ENCODE measurements at places on chromosomes 3 and 15.

DNA sequence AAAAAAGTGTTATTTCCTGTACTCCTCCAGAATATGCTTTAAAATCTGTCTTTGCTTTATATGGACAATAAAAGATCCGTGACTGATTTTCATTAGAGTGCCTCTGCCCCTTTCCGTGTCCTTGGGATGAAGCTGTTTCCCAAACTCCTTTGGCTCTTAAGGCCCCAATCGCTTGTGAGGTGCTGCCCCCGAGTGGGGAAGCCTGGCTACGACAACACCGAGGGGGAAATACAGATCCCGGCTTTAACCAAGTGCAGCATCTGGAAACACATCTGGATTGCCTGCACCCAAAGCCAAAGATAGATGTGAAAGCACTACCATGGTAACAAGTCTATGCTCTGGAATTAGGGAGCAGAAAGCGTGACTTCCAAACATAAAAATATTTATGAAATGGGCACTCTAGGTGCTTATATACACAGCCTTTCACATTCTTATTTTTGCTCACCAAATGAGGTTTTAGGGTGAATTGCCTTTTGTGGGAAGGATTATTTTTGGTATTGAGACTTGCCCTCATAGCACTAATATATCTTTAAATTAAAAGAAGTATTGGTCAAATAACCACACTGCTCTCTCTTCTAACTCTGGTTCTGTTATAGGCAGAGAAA lies 40.6 kb upstream of the ADCY5 start:
- peak; percentile 38 for DNase-seq

- DNase-seq, result no peak
These were observed 28.8 kb downstream of the CTDSPL start for GRCh38 chr3:37890522-37890921.

DNA sequence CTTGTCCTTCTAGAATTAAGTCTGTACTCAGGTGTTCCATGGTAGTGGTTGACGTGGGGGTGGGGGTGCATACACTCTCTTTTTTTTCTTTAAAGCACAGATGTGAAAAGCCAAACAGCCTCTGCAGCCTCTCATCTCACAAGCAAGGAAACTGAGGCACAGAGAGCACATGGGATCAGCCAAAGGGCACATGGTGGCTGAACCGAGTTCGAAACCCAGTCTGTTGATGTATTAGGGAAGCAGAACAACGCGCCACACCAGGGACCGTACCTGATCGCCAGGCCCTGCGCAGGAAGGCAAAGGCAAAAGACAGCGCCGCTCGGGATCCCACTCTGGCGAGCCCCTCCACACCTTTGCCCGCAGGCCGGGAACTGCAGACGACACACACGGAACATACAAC lies 47.3 kb downstream of the HERC2 start:
- DNase-seq, result no peak

DNA sequence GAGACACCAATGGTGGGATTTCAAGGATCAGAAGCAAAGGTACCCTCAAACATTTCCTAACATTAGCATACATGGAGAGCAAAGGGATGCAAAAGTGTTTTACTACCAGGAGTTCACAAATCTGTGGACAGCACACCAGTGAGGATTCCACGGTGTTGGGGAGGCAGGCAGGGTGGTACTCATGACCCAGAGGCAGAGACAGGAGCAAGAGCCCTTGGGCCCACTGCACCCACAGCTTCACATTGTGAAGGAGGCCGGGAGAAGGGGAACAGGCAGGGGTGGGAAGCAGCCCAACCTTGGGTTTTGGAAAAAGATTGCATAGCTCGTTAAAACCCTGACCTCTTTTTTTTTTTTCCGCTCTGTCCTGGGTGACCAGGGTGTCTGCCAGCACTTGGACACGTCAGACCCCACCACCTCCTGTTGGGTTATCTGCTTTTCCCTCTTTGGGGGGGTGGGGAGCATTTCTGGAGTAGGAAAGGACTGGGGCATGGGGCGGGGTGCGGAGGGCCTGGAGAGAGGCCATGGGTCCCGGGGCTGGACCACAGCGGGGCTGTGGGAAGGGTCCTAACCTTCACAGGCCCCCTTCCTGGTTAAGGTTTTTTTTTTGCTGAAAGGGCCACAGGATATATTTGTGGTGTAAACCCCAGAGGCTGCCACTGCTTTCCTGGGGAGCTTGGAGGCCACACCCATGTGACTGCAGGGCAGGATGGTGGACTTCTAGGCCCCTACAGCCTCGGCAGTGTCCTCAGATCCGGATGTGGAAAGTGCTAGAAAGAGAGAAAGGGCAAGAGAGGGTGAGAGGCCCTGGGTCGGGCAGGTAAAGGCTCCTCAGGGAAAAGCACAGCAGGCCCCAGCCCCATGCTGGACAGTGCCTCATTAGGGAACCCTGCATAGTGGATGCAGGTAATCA lies 12.5 kb downstream of the SH2D7 start:
- no peak for DNase-seq

GRCh38 chr15:94324835-94325767 lies 93.7 kb downstream of the MCTP2 start:
- DNase-seq, result no peak

DNA sequence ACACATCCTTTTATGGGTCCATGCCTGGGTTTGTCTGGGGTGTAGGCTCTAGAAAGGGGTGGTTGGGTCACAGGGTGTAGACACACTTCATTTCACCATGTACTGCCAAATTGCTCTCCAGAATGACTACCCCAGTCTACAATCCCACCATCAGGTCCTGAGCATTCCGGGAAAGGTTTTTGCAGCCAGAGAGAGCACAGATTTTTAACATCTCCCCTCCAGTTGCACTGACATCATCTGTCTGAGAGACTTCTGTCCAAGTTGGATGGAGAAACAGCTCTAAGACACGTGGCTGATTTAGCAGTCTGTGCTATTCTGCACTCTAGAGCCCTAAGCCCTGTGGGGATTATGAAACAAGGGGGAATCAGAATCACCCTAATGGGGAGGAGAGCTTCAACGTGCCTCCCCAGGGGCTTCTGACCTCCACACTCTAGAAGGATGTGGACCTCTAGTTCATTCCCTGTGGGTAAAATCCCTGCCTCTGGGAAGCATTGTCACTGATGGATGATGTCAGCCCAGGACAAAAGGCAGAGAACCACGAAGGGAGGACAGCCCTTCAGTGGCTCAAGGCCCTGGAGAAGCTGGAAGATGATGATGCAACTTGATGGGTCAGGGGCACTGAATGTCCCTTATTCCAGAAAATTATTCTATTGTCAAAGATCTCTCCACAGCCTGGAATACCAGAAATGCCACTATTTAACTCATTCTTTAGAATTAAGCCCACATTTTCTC lies 71.5 kb downstream of the CD200R1L start:
- no peak for DNase-seq

DNA sequence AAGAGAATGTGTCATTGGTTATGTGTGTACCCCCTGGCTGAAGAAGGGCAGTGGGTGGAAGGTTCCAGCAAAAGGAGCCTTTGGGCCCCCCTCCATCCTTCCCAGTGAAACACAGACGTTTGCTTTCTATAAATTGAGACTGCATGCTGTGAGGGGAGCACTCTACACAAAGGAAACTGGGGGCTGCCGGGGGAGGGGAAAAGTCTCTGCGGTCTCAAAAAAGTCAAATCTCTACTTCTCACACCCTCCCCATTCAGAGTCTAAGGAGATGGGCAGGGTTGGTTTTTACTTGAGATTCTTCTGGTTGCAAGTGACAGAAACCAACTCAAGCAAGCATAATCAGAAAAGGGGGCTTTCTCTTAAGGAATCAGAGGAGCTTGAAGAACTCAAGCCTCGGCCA lies 50.1 kb upstream of the TLE3 start:
- DNase-seq, result no peak

DNA sequence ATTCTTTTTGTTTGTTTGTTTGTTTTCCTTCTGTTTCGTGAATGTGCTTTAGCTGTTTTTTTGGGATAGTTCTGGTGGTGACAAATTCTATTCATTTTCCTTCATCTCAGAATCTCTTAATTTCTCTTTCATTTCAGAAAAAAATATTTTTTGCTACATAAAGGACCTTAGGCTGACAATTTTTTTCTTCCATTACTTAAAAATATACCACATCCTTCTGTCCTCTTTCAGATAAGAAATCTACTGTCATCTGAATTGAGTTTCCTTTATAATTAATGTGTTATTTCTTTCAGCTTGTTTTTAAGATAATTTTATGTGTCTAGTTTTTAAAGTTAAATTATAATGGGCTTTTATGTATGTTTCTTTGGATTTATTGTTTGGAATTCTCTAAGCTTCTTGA lies 47.6 kb downstream of the IL16 start:
- no peak for DNase-seq

DNA sequence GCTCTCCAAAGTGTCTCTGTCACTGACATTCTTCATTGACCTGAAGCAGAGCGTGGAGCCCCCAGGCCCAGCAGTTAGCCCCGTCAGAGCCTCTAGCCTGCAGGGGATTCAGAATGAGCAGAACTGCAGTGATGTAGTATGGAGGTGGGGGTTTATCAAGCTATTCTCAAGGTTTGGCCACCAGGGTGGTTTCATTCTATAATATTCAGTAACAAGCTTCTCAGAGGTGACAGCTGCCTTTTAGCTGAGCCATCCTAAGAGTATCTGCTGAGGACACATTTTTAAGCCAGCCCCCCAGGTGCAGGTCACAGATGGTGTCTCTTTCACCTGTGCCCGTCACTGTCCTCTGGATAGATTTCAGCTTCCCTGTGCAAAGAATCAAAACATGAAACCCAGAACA lies 31.9 kb downstream of the CMTM7 start:
- no peak for DNase-seq

GRCh38 chr3:122458992-122459391 lies 43.1 kb upstream of the WDR5B start:
- peak; percentile 23 for DNase-seq

- DNase-seq, result no peak
These were observed 15.2 kb downstream of the CHAC1 start for GRCh38 chr15:40968290-40969085.

GRCh38 chr15:98712845-98713584 lies 64.7 kb downstream of the IGF1R start:
- DNase-seq, result no peak

DNA sequence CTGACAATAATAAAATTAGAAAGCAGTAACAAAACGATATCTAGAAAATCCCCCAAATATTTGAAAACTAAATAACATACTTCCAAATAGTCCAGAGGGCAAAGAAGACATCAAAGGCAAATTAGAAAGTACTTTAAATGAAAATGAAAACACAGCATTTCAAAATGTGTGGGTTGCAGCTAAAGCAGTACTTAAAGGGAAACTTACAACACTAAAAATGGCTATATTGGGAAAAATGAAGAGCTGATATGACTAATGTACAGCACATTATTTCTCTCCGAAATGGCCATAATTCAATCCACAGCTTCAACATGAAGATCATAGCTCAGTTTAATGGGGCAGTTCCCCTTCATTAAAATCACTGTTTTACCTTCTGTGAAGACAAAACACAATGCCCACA lies 71.9 kb downstream of the FBXL22 start:
- DNase-seq, result no peak
